ENCODE measurements at places on chromosomes 5 and 9. TPM values are rescaled to one million over a fixed set of nuclear protein-coding genes. Genes with fewer than 3 reads are reported as not detected.

Gene GRM6
- 1.9 TPM for polyA plus RNA-seq

Gene EGFLAM
- 7.2 TPM for polyA plus RNA-seq

Gene FRMPD1
- polyA plus RNA-seq, result 0.88 TPM

Gene INSL6
- polyA plus RNA-seq, result 0.67 TPM

Gene CACNA1B
- polyA plus RNA-seq, result 0.23 TPM

Gene MAMDC2
- polyA plus RNA-seq, result 5.7 TPM

Gene SHLD3
- polyA plus RNA-seq, result 4.2 TPM

Gene SLC36A3
- polyA plus RNA-seq, result not detected

Gene SPATA31E1
- not detected for polyA plus RNA-seq

Gene LTC4S
- 2.2 TPM for polyA plus RNA-seq

Gene FAM221B
- polyA plus RNA-seq, result not detected

Gene MYORG
- 8.4 TPM for polyA plus RNA-seq

Gene BRINP1
- polyA plus RNA-seq, result 5.8 TPM
